ENCODE measurements at places on chromosomes 16 and 17.

- DNase-seq: peak; percentile 49
Observed at GRCh38 chr17:17098551-17099179, 56.4 kb downstream of the MPRIP start.

DNA sequence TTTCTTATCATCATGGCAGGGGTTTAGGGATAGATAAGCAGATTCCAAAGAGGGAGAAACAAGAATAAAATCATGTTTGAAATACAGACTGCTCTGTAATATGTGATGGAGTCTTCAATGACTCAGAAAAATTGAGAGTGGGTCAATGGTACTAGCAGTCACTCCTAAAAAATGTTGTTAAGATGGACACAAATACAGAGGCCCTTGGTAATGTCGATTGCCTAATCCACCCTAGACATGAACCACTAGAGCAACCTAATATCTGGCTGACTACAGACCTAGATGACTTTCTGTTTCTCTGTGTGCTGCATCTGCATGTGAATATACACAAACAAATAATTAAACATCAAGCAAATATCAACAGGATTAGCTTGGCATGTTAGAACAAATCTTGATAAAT, 135.8 kb downstream of the CDH8 start:
- DNase-seq: peak; percentile 67

GRCh38 chr17:71791311-71791710, 329.5 kb upstream of the SOX9 start:
- DNase-seq: no peak

GRCh38 chr17:82351254-82351712, 7.8 kb upstream of the TEX19 start:
- no peak for DNase-seq

DNA sequence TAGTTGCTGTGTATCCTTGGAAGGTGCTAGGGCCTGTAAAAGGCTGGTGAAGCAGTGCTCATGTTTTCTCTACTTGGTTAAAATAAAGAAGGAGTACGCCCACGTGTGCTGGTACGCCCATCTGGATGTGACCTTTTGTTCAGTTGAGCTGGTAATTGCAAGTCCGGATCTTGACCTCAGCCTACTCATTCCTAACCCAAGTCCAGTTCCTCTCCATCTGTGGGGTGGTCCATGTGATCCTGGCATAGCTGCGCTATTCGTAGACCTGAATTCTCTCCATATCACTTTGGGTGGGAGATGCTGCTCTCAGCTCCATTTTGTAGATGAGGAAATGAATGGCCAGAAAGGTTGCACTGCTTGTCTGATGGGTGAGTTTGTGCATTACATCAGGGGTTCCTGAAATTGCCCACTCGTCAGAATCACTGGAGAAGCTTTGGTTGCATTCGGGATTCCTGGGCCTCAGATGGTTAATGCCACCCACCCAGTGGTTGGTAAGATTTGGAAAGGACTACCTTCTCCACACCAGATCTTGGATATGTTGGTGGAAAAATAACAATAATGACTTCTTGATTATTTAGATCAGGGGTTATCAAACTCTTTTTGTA, 328.8 kb downstream of the CPPED1 start:
- no peak for DNase-seq

DNA sequence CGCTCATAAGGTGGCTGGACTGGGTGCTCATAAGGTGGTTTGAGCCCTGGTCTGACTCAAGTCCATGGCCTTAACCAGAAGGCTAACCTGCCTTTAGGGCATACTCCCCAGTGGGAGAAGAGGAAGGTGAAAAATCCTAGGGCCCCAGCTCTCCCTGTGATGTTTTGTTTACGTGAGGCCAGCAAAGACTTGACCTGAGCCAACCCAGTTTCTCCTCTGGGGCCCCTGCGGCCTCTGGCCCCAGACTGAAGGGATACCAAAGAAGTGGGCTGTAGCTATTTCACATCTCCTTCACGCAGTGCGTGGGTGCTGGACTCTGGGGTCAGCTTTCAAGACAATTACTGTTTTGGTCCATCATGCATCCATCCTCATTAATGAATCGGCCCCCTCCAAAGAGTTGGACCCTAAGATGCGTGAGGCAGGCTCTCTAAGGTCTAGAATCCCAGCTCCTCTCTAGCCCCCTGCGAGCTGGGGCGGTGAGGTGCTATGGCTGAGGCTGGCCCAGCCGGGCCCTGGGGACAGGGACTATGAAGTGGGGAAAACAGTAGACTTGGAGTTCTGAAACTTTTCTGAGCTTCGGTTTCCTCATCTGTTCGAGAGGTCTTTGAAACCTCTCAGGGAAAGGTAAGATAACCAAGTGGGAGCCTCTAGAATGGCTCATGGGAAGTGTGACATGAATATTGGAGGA, 1.5 kb downstream of the SH2B1 start:
- no peak for DNase-seq

DNA sequence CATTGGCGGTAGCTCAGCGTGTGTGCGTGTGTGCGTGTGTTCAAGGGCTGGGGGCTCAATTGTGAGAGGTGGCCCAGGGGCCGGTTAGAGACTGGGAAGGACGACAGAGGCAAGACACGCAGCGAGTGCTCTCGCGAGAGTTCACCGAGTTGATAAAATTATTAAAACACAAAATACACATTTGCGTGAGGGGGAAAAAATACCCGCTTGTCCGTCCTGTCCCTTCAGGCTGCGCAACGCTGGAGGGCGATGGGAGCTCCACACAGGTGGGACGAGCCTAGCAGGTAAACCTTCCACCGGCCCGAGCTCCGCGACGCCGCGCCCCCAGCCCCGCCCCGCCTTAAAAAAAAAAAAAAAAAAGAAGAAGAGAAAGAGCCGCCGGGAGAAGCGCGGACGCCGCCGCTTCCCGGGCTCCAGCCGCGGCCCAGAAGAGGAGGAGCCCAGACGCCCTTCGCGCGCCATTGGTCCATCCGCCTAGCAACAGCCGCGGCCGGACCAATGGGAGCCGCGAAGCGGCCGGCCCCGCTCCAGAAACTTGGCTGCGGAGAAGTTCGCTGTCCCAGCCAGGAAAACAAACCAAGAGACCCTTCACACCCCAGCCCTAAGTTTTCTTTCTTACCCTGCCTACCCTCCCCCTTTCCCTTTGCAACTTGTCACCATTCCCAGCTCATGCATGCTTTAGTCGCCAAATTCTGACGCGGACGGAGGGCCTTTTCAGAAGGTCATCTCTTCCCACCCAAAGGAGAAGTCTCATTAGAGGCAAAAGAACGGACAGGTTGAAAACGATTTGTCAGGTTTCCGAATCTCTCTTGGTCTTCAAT, 169.9 kb upstream of the MAF start:
- peak; percentile 90 for DNase-seq

DNA sequence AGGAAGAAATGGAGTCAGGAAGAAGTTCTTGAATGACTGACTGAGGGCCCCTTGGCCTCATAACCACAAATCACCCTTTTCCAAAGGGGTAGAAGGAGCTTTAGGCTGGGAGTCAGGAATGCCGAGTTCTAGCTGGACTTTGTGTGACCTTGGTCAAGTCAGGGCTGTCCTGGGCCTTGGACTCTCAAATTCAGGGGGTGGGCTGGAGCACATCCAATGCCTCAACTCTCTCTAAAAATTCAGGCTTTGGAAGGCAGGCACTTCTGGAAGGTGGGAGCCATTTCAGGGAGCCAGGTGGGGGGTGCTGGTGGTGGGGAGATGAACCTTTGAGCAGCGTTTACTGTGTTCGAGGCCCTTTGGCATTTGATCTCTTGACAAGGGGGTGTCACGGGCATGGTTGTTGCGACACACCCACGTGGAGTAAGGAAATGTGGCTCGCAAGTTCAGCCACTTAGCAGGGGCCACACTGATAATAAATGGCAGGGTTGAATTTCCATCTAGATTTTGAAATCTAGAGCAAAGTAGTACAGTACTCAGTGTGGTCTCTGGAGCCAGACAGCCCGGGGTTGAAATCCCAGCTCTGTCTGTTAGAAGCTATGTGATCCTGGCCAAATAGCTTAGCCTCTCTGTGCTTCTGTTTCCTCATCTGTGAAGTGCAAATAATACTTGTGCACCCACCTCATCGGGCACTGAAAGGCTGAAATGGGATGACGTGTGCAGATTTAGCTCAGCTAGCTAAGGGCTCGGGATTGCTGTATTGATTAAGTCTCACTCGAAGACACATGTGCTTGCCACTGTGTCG, 47.1 kb upstream of the CIBAR2 start:
- DNase-seq: no peak

GRCh38 chr16:88920618-88921590, 54.4 kb upstream of the PABPN1L start:
- DNase-seq: peak; percentile 66

- no peak for DNase-seq
Observed at GRCh38 chr16:17360693-17361122, 110.1 kb downstream of the XYLT1 start.

DNA sequence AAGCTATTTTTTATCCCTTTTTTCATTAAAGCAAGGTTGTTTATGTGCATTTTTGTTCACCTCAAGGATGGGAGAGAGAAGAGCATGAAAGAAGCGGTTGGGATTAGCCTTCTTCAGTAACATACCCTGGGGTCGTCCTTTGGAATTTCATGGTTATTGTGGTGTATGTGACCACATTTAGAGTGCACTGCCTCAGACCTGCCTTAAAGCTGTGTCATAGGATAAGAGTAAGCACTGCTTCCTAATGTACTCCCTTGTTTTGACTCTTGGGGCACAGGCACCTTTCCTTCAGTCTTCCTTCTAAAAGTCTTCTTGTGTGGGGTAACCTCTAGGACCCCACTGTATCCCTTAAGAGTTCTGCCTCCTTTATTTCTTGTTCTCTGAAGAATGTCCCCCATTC, 28.9 kb downstream of the TNRC6A start:
- peak; percentile 39 for DNase-seq

DNA sequence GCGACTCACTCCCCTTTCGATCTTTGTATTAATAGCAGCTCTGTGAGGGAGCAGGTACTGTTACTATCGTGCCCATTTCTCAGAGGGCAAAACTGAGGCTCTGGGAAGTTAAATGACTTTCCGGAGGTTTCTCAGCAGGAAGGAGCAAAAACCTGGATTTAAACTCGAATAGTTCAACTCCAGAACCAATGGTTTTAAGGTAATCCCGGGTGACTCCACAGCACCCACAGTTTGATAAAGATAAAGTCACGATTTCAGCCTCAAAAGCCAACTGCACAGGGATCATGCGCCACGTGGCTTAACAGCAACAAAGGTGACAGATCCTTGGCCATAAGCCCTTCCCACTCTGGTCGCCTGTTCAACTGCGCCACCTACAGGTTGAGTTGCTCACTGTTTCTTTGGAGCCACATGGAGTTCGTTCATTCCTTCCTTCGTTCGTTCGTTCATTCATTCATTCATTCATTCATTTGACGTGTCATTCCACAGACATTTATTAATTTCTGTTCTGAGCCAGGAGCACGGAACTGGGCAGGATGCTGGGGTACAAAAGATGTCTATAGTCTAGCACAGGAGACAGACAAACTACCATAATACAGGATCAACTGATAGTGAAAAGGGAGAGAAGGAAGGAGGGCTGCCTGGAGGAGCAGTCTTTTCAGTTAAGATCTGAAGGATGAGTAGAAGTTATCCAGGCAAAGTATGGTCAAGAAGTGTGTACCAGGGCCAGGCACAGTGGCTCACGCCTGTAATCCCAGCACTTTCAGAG, 134.8 kb downstream of the HS3ST2 start:
- peak; percentile 56 for DNase-seq

GRCh38 chr17:247767-248166, 66.3 kb upstream of the DOC2B start:
- DNase-seq: no peak

DNA sequence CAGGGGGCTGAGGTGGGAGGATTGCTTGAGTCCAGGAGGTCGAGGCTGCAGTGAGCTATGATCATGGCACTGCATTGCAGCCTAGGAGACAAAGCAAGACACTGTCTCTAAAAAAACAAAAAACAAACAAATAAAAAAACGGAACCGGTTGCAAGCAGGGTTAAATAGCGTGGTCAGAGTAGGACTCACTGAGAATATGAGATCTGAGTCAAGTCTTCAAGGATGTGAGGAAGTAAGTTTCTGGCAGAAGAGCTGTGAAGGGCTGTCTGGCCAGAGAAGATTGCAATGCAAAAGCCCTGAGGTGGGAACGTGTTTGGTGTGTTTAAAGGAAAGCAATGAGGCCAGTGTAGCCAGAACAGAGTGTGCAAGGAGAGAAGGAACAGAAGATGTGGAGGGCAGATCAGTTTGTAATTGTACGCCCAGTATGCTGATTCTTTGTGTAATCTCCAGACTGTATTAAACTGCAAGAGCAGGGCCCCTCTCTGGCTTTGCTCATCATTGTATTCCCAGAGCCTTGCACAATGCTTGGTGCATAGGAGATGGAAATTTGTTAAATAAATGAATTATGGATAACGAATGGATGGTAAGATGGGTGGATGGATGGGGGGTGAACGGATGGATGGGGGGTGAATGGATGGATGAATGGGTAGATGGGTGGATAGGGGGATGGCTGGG, 6.3 kb downstream of the G6PC1 start:
- no peak for DNase-seq

DNA sequence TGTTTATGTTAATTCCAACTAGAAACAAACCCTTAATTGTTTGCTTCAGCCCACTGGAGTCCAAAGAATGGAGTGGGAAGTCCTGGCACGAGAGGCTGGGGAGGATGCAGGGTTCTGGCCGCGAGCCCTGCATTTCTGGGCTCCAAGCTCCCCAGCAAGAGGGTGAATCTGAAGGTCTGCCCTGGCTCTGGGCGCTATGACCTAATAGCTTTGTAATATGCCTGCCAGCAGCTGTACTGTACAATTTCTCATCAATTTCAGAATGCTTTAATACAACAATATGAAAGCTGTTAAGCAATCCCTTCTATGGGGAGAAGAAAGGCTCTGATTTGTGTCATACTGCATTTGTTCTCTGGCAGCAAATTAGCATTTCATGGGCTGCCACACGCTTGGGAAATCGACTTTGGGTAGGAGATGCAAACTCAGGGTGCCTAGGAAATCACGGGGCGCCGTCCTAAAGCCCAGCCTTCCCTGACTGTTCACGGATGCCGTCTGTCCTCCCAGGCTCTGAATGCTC, 43.8 kb downstream of the NDEL1 start:
- no peak for DNase-seq

- DNase-seq: peak; percentile 68
Observed at GRCh38 chr17:8997994-8998628, 23.2 kb upstream of the NTN1 start.

DNA sequence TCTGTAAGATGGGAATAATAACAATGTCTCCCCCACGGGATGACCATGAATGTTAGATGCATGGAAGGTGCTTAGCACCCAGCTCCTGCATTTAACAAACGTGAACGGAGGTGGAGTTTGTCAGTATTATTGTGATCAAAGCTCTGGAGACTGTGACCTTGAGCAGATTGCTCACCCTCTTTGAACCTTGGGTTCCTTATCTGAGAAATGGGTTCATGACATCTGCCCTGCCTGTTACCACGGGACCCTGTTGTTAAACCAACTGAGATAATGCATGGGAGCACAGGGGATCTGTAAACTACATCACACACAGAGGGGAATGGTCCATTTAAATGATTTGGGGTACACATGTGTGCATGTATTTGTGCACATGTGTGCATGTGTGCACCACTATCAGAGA, 29.6 kb downstream of the MRM1 start:
- no peak for DNase-seq

- DNase-seq: peak; percentile 53
Observed at GRCh38 chr16:88405216-88406060, 22.7 kb downstream of the ZNF469 start.

Measured in choroid plexus epithelial cell (primary cell).